Right cardiac atrium (tissue), 5 donors: ENCODE measurements at places on chromosomes 11 and 22. TPM values are rescaled to one million over a fixed set of nuclear protein-coding genes. Genes with fewer than 3 reads are reported as not detected.
A peak's percentile ranks its signal among the peaks of the same experiment; 100 is the strongest.

DNA sequence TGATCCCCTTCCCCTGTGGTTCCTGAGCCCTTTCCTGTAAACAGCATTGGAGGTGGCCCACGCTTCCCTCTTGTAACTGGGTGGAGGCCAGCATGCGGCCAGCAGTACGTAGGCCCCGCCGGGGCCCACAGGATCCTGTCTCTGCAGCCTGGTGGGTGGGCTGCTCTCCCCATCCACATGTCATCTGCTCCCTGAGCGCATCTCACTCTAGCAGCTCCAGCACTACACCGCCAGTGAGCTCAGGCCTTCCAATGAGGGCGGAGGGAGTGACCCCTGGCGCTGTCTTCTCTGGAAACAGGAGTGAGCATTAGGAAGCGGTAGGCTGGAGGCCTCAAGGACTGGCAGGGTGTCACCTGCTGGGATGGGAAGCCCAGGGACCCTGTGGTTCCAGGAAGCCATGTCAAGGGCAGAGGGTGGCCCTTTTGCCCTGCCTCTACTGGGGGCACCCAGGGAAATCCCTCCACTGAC lies 363.9 kb downstream of the TBC1D22A start:
- DNase-seq: no peak

GRCh38 chr22:19994851-19995610 lies 21.6 kb downstream of the ARVCF start:
- DNase-seq: no peak

DNA sequence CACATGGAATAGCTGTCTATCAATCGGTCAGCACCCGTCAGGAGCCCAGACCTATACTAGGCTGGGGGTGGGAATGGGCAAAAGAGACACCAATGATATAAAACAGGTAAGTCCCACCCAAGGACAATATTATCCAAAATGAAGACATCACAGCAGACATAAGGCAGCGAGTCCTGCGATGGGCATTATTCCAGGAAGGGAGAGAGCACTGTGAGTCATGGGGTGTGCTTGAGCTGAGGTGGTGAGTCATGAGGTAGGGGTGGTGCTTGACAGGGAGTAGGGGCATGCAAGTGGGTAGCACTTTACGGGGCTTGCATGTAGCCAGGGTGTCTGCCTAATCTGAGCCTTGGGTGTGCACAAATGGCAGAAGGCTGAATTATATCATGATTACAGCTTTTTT lies 605.0 kb upstream of the CADM1 start:
- DNase-seq: no peak

DNA sequence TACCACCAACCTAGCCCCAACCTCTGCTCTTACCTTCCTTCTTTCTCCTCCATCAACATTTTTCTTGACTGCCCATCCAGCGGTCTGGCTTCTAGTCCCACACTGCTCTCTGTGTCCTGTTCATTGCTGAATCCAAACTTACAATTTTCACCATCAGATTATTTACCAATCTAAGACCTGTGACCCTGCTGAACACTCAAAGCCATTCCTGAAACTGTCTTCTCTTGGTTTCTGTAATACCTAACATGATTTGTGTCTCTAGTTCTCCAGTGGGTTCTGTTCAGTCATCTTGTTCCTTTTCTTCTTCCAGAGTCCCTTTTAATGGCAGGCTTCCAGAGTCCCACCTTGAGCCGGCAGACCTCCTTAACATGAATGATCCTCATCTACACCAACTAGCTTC lies 24.1 kb downstream of the RRAS2 start:
- no peak for DNase-seq

GRCh38 chr11:398826-399225 lies 4.8 kb downstream of the PKP3 start:
- peak; percentile 41 for DNase-seq

DNA sequence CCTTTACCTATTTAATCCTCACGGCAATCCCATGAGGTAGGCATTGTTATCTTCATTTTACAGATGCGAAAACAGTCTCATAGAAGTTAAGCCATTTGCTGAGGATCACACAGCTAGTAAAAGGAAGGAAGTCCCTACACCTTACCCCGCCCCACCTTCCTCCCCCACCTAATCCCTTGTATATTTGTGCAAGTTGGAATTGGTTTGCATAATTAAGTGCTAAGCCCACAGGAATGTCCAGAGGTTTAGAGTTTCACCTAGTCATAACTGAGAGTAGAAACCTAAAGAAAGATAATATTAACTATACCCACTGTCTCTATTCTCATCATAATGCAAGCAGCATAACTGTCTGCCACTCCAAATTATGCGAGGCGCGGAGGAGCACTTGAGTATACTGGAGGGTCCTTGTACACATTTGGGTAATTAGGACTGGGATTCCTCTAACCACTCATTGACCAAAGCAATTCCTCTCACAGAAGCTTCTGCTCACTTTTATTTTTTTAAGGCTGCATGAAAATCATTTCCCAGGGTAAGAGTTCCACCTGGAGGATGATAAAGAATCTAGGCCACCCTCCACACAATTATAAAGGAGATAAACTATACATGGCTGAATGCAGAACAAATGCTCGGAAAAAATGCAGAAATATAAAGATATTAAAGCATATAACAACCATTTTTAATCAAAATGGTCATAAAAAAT lies 199.9 kb downstream of the FAM181B start:
- no peak for DNase-seq

DNA sequence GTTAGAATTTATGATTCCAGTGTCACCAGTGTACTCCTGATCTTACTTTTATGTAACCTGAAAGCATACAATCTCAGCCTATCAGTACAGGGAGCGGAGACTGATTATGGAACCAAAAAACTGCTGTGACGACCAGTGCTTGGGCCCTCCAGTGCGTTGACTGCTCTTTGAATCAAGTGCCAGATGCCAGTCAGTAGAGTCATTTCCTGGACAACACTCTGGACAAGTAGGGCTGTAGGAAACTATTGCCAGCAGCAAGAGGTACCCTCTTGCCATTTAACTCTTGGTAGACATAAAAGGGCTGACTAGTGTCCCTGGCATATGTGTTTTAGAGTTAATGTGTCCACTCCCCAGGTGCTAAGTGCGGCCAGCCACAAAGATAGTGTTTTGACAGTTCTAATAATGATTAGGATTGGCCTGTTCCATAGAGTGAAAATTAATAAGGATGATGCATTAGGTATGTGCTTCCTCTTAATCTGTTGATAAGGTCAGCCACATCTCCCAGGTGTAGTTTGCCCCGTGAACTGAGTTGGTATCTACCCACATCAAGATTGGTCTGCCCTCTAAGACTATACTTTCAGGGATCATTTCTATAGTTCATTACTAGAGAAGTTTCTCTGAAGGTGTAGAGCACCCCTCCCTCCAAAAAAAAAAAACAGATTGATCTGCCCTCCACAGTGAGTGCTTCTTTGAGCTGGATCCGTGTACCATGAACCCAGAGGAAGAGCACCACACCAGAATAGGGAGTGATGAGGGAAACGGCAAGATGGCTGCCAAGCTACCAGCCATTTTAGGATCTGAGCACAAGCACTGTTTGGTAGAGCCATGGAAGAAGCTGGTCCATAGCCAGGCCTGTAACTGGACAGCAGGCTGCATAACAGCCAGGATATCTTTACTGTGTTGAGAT lies 20.7 kb upstream of the AIFM3 start:
- no peak for DNase-seq

DNA sequence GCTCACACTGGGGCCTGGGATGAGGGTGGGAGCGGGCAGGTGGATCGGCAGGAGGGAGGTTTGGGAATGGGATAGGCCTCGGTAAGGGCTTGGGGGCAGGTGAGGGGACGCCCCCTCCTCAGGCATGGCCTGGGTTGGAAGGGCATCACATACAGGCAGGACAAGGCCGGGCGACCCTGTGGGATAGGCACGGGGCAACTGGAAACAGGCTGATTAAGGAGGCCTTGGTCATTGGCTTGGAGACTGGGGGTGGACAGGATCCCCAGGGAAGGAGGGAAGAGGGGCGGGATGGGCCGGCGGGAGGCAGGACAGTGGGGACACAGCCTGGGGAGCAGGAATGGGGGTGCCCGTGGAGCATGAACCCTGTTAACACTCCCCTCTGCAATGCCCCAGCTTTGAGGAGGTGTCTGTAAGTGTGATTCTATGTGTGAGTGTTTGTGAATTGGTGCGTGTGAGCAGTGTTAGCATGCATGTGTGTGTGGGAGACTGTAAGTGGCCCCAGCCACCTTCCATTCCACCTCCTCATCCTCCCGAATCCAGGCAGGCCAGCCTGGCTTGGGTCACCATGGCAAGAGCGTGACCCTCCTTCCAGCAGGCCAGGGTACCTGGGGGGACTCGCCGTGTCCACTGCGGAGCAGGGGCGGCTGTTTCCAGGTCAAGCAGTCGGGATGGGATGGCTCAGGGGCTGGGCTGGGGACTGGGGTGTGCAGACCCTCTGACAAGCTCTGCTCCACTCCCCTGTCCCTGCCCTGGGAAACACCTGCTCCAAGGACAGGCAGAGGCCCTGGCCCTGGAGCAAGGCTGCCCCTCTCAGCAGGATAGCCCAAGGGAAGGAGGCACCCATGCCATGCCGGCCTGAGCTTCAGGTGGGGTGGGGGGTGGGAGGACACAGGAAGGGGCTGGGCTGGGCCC lies 3.4 kb upstream of the PIM3 start:
- peak; percentile 13 for DNase-seq

- DNase-seq: no peak
Measured at GRCh38 chr11:38788561-38788960, 2190.5 kb upstream of the RAG2 start.

DNA sequence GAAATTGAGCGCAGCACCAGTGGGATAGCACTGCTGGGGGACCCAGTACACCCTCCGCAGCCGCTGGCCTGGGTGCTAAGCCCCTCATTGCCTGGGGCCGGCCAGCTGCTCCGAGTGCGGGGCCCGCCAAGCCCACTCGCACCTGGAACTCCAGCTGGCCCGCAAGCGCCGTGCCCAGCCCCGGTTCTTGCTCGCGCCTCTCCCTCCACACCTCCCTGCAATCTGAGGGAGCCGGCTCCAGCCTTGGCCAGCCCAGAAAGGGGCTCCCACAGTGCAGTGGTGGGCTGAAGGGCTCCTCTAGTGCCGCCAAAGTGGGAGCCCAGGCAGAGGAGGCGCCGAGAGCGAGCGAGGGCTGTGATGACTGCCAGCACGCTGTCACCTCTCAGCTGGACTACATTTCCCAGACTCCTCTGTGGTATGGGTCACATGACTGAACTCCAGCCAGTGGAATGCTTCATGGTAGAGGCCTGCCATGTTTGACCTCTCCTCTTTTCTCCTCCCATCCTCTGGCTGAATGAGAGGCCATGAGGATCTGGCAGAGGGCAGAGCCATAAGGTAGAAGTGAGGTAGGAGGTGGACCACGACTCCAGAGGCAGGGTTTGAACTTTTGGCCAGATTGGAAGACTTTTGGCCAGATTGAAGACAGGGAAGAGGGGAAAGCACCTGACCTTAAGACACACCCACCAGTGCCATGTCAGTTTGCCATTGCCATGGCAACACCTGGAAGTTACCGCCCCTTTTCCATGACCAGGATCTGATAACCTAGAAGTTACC lies 6.2 kb downstream of the MRGPRD start:
- no peak for DNase-seq

GRCh38 chr11:92960886-92961285 lies 8.6 kb upstream of the MTNR1B start:
- no peak for DNase-seq

DNA sequence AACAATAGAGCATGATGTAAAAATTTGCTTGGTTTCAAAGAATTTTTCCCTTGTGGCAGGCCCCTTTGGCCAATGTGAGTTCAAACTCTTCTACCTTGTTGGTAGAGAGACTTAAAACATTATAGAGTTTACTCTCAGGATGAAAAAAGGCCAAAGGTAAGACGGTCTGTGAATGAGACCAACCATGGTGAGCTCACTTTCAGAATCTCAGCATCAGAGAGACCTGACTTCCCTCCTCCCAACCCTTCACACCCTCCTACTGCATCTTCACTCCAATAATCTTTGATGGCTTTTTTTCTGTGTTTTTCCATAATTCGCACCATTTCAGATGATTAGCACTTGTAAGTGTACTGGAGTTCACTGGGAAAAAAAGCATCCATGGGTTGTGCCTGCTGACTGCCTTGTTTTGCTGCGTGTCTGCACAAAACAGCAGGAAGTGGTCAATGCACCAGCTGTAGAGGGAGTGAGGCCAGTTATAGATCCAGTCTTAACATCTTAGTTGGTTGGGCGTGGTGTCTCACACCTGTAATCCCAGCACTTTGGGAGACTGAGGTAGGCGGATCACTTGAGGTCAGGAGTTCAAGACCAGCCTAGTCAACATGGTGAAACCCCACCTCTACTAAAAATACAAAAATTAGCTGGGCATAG lies 64.1 kb downstream of the SLC1A2 start:
- DNase-seq: no peak

DNA sequence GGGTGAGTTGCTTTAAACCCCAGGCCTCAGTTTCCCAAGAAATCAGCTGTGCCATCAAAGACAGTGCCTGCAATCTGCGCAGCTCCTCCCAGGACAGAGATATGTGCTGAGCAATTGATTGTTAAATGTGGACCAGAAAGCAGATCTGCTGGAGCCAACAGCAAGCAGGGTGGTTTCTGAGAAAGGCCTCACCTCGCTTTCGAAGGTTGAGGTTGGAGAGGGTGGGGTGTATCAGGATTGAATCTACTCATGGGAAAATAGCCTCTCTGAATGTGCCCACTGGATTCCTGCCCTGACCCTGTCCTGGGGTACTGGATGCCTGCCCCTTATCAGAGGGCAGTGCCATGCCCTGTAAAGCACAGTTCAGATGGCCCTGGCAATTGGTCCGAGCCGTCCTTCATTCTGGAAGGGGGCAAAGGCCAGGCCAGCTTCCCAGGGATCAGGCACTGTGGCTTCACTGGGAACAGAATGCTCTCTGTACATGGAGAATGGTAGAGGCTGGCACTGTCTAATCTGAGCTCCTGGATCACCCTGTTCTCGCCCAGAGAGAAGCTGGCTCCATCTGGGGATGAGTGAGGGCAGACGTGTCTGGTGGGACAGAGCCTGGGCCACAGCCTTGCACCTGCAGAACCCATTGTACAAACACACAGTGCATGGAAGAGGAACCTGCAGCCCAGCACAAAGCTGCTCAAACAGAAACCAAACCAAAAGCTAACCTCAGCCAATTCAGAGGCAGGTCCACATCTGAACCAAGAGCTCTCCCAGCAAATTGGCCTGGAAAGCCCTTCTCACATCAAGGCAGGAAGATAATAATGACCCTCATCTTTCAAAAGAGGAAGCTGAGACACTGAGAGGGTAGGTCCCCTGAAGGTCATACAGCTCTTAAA lies 15.2 kb downstream of the DHCR7 start:
- peak; percentile 71 for DNase-seq

DNA sequence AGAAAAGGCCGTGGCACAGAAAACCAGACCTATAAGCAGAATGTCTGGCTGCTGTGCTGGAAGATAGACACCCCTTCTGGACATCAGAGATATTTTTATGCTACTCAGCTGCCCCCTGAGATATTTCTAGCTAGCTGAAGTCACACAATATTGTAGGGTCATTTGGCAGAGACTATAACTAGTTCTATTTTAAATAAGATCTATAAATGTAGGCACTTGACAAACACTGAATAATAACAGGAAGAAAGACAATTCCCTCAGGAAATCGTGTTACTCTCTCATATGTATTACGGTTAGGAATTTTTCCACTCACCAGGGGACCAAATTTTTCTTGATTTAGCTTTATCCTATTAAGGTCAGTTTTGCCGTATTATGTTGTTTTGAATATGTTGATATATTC lies 845.4 kb downstream of the OPCML start:
- DNase-seq: no peak

GRCh38 chr11:44873537-44873936 lies 77.1 kb downstream of the TP53I11 start:
- no peak for DNase-seq

Gene PAX6
- not detected for total RNA-seq

Gene AIFM3
- total RNA-seq: 1.0 TPM

Gene MOGAT2
- not detected for total RNA-seq

Gene BCO2
- total RNA-seq: 85.6 TPM

Gene RNASEH2C
- total RNA-seq: 68.1 TPM
